ENCODE measurements at places on chromosomes 1 and 21. TPM values are rescaled to one million over a fixed set of nuclear protein-coding genes. Genes with fewer than 3 reads are reported as not detected.

Gene DNM3
- total RNA-seq: 11.6 TPM

Gene CAMK2N1
- total RNA-seq: 67.2 TPM

Gene CHI3L2
- total RNA-seq: 3.3 TPM

- no peaks in the 10 kb centered on the region for H3K36me3 ChIP-seq
- H3K4me1 ChIP-seq: no peaks in the 10 kb centered on the region
- H3K27me3 ChIP-seq: no peaks in the 10 kb centered on the region
- DNase-seq: no peak
- no peak overlapping the region for H3K4me3 ChIP-seq
- H3K27ac ChIP-seq: no peak overlapping the region
These were observed 217.0 kb upstream of the FAM78B start for GRCh38 chr1:166383635-166384346.

DNA sequence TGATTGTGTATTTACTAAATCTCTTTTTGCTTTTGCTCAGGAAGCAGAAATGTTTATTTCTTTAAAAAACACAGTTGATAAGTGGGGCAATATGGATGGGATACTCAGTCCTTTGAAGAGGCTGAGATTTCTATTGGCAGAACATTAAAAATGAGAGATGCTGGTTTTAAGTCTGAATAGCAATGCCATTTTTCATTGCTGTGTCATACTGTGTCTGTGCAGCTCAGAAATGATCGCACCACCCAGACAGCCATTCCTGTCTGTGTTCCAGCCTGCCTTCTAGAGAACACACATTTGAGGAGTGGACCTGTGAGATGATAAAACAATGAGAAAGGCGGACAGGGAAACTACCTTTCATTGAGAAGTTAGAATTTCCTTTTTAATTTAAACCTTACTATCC lies 231.2 kb upstream of the USP24 start:
- H3K4me1 ChIP-seq: no peaks in the 10 kb centered on the region
- H3K27ac ChIP-seq: no peak overlapping the region
- H3K4me3 ChIP-seq: no peak overlapping the region
- DNase-seq: no peak
- H3K36me3 ChIP-seq: no peaks in the 10 kb centered on the region
- H3K27me3 ChIP-seq: no peaks in the 10 kb centered on the region

DNA sequence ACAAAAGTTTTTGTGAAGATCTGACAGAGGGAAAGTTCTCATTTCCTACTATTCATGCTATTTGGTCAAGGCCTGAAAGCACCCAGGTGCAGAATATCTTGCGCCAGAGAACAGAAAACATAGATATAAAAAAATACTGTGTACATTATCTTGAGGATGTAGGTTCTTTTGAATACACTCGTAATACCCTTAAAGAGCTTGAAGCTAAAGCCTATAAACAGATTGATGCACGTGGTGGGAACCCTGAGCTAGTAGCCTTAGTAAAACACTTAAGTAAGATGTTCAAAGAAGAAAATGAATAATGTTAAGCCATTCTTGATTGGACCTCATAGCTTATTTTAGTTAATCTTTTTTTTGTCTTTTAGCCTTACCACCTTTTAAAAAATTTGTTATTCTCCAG lies 14.1 kb downstream of the GGPS1 start:
- no peak overlapping the region for H3K27ac ChIP-seq
- H3K27me3 ChIP-seq: no peaks in the 10 kb centered on the region
- peaks cover 40% of the 10 kb centered on the region for H3K36me3 ChIP-seq
- no peak overlapping the region for H3K4me3 ChIP-seq
- H3K4me1 ChIP-seq: no peaks in the 10 kb centered on the region
- no peak for DNase-seq

DNA sequence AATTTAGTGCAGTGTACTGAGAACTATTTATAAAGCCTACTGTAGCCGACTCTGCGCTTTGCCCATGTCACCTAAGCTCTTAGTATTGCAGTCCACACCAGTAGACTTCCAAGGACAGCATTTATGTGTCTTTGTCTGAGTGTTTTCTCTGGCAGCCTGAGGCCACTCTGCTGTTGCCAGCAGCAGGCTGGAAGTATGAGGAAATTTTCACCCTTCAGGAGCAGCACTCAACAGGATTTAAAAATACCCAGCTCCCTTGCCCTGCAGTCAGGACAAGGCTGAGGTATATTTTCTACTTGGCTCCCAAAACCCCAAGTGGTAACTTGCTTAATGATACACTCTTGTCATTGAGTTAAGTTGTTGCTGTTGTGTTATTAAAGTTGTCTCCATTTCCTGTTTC lies 230.1 kb downstream of the SRGAP2C start:
- H3K27me3 ChIP-seq: no peaks in the 10 kb centered on the region
- no peak for DNase-seq
- H3K4me3 ChIP-seq: no peak overlapping the region
- no peaks in the 10 kb centered on the region for H3K36me3 ChIP-seq
